Endothelial cell (in vitro differentiated cells): ENCODE measurements at places on chromosomes 2 and 18.

- no peak for DNase-seq
Observed at GRCh38 chr2:174632841-174633622, 35.4 kb upstream of the WIPF1 start.

DNA sequence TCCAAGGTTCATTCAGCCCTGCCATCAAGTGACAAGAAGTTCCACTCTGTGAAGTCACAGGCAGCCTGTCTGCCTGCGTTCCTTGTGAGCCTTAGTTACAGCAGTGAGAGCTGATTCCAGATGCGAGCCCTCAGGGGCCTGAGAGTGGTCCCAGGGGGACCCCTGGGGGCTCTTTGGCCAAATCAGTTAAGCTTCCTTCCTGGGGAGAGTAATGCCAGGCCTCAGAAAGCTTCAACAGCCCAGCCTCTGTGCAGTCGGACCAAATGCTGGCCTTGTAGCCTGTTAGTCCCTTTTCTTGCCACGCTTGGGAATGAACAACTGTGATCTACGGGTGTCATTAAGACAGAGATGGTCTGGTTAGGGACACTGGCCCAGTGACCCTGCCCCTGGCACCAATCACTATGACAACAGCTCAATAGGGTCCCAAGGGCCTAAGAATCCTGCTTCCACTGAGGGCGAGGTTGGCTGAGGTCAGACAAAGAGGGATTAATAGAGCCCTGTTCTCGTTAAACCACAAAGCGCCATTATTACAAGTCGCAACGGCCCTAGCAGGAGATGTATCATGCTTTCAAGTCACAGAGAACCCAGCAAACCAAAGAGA, 50.9 kb downstream of the HS1BP3 start:
- DNase-seq: no peak

GRCh38 chr18:26780520-26781325, 84.8 kb downstream of the AQP4 start:
- DNase-seq: no peak

- DNase-seq: no peak
Observed at GRCh38 chr2:56309626-56310170, 125.9 kb downstream of the CCDC85A start.

GRCh38 chr2:209946539-209946938, 55.9 kb upstream of the RPE start:
- DNase-seq: no peak
